ENCODE measurements at places on chromosomes 4 and X.
A peak's percentile ranks its signal among the peaks of the same experiment; 100 is the strongest.

- peak; percentile 32 for DNase-seq
Observed at GRCh38 chr4:185708348-185708747, 103.6 kb downstream of the SORBS2 start.

- DNase-seq, result no peak
Observed at GRCh38 chrX:34734383-34734782, 77.3 kb upstream of the TMEM47 start.

GRCh38 chrX:120462370-120462769, 6.7 kb downstream of the LAMP2 start:
- no peak for DNase-seq

- DNase-seq, result no peak
Observed at GRCh38 chr4:94500685-94501084, 48.9 kb downstream of the PDLIM5 start.

DNA sequence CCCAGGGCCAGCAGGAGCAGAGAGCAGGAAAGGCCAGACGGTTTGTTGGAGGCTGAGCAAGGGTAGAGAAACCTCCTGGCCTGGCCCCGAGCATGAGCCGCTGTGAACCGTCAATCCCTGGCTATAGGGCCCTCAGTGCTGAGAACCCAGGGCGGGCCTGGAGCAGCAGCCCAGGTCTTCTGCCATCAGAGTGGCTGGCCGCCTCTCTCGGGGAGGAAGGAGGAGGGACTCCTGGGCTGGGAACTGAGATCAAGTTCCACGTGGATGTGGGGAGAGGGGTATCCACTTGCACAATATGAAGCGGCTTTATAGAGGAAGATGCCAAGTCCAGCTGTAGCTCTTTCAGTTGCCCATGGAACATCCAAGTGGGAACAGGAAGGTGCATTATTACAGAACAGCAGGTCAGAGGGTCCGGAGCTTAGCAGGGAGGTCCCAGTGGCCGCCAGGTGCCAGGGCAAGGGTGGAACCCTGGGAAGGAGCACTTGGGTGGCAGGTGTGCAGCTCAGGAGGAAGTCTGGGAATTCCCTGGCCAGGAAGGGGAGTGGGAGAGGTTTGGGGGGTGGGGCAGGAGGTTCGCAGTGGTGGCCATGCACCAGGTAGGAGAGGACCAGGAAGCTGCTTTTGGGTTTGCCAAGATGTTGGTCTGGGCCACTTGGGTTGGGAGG, 31.7 kb upstream of the CRMP1 start:
- no peak for DNase-seq

DNA sequence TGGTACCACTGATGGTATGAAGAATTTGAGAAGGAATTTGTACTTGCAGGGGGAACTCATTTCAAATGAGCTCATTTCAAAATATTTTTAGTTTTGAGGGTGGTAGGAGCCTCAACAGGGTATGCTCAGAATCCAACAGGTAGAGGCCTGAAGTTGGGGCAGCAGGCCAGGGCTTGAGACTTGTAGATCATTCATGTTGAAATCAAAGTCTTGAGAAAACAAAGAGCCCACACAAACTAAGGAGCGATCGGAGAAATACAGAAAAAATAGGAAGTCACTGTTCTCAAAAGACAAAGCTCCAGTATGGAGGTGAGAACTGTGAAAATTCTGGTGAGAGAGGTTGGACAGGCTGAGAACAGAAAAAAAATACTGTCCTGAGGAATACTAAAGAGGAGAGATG, 979 bp upstream of the SLC9A6 start:
- DNase-seq, result no peak

- no peak for DNase-seq
Observed at GRCh38 chr4:107991945-107992630, 2.4 kb downstream of the HADH start.

GRCh38 chr4:53962516-53963225, 101.7 kb downstream of the CHIC2 start:
- peak; percentile 41 for DNase-seq
